ENCODE measurements at places on chromosomes 13 and 19. TPM values are rescaled to one million over a fixed set of nuclear protein-coding genes. Genes with fewer than 3 reads are reported as not detected.

The RAD23A gene
- 55.8 TPM for total RNA-seq

The FCAR gene
- 0.71 TPM for total RNA-seq

The SHC2 gene
- 1.1 TPM for total RNA-seq

The ADGRE3 gene
- total RNA-seq = 0.33 TPM

The CATSPERD gene
- 0.05 TPM for total RNA-seq

DNA sequence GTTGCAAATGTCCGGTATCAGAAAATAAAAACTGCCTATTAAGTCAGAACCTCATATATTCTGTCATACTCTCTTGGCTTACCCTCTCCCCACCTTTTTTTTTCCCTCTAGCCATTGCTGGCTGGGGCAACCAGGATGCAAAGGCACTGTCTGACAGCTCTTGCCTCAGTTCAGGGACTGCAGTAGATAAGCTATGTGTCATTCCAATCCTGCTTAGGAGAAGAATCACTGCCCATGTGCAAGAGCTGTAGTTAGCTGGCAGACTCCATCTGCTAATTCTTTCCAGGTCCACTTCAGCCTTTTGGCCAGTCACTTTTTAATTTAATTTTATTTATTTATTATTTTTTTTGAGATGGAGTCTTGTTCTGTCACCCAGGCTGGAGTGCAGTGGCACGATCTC, 895.6 kb upstream of the SLC10A2 start:
- no peaks in the 10 kb centered on the region for H3K36me3 ChIP-seq
- H3K4me3 ChIP-seq = no peak overlapping the region
- H3K27me3 ChIP-seq = no peaks in the 10 kb centered on the region
- no peak for DNase-seq
- no peaks in the 10 kb centered on the region for H3K4me1 ChIP-seq
- no peak overlapping the region for H3K27ac ChIP-seq

GRCh38 chr13:75376792-75377402, 105.1 kb downstream of the TBC1D4 start:
- H3K27me3 ChIP-seq = no peaks in the 10 kb centered on the region
- no peak for DNase-seq
- H3K27ac ChIP-seq = peak overlapping the region; percentile 58

- H3K27ac ChIP-seq = peak overlapping the region; percentile 83
- H3K36me3 ChIP-seq = peaks cover 6% of the 10 kb centered on the region
- H3K27me3 ChIP-seq = no peaks in the 10 kb centered on the region
Observed at GRCh38 chr13:48411841-48412531, 927 bp downstream of the LPAR6 start.

DNA sequence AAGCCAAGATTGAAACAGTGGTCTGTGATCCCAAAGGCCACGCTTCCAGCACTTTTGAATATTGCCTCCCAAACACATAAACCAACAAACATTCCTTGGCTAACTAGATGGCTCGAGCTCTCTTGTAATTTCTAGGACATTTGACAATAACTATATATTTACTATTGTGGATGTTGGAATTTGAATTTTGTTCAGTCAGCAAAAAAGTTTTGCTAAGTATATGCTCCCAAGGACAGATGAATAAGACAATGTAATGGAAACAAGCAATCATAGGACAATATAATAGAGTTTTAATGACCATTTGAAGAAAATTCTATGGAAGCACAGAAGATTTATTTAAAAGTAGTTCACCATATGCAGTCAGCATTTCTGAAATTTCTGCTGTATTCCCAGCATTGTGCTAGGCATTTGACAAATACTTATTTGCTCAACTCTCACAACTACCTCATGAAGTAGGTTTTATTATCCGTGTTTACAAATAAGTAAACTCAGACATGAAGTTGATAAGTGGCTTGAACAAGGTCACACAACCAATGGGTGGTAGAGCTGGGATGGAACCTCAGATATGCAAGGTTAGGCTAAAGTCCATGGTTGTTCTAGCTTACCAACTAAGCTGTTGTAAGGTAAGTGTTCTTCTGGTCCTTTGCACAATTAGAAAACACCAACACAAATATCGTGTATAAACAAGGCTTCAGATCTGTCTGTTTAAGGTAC, 205.1 kb downstream of the NUFIP1 start:
- no peaks in the 10 kb centered on the region for H3K27me3 ChIP-seq
- no peak overlapping the region for H3K27ac ChIP-seq
- DNase-seq = no peak
- no peak overlapping the region for H3K4me3 ChIP-seq
- H3K4me1 ChIP-seq = no peaks in the 10 kb centered on the region
- no peaks in the 10 kb centered on the region for H3K36me3 ChIP-seq

DNA sequence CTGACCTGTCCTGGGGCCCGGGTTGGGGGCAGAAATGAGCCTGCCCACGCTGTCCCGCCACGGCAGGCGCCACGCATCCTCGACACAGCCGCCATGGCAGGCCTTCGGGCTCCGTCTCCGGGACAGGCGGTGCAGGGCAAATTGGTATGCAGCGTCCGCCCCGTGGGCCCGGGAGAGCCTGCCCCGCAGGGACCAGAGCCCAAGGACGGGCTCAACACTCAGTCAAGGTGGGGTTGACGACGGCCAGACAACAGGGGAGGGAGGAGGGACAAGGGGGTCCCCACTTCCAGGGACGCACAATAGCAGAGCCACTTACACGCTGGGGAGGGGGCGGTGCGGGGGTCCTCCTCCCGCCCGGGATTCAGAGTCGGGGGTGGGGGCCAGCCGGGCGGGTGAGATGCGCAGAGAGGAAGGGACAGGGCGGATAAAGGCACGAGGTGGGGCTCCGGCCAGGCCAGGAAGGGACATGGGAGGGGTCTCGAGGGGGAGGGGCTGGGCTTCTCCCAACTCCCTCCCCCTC, 1.2 kb downstream of the CTXN1 start:
- H3K27me3 ChIP-seq = peaks cover 8% of the 10 kb centered on the region
- peaks cover 22% of the 10 kb centered on the region for H3K36me3 ChIP-seq
- H3K4me3 ChIP-seq = no peak overlapping the region
- H3K27ac ChIP-seq = no peak overlapping the region
- DNase-seq = no peak

DNA sequence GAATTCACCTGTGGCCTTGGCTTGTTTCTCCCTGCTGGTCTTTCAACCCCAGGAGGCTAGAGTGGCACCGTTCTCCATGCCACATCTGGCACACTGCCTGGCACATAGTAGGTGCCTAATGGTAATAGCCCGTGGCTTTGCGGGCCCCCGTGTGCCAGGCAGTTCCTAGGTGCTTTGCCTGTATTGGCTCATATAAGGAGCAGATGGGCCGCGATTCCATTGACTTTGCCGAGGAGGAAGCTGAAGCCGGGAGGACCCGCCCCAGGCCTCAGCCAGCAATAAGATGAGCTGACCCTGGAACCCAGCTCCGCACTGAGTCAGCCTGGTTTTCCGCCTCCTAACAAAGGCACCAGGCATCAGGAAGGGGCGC, 807 bp downstream of the PGLYRP1 start:
- peaks cover 1% of the 10 kb centered on the region for H3K4me1 ChIP-seq
- peaks cover 36% of the 10 kb centered on the region for H3K27me3 ChIP-seq
- H3K27ac ChIP-seq = no peak overlapping the region
- no peaks in the 10 kb centered on the region for H3K36me3 ChIP-seq
- no peak overlapping the region for H3K4me3 ChIP-seq

- DNase-seq = no peak
- no peak overlapping the region for H3K4me3 ChIP-seq
- H3K36me3 ChIP-seq = peaks cover 44% of the 10 kb centered on the region
- H3K27me3 ChIP-seq = no peaks in the 10 kb centered on the region
- no peaks in the 10 kb centered on the region for H3K4me1 ChIP-seq
Observed at GRCh38 chr19:40786060-40787037, 8.3 kb downstream of the RAB4B start.

GRCh38 chr19:40241809-40242384, 15.4 kb upstream of the CCNP start:
- no peak overlapping the region for H3K27ac ChIP-seq
- no peaks in the 10 kb centered on the region for H3K27me3 ChIP-seq
- no peak for DNase-seq
- H3K4me1 ChIP-seq = no peaks in the 10 kb centered on the region
- peaks cover 63% of the 10 kb centered on the region for H3K36me3 ChIP-seq

DNA sequence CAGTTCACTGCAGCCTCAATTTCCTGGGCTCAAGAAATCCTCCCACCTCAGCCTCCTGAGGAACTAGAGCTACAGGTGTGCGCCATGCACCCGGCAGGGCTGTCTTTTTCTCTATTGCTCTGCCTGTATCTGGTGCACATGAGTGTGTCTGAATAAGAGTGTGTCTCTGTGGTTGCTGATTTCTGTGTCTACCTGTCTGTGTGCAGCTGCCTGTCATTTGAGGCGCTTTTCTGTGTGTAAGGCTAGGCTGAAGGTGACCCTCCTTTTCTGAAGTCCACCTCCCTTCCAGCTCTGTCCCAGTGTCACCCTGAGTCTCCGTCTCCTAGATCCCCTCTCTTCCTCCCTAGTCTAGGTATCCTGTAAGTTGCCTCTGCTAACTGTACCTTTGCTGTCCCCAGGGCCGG, 1.5 kb upstream of the PRR12 start:
- H3K4me1 ChIP-seq = peaks cover 38% of the 10 kb centered on the region
- peak overlapping the region; percentile 79 for H3K27ac ChIP-seq

- H3K27me3 ChIP-seq = peaks cover 85% of the 10 kb centered on the region
- H3K27ac ChIP-seq = no peak overlapping the region
Observed at GRCh38 chr19:55080121-55080967, 4.7 kb downstream of the EPS8L1 start.

GRCh38 chr13:39635564-39635963, 19.9 kb upstream of the COG6 start:
- H3K4me1 ChIP-seq = no peaks in the 10 kb centered on the region
- H3K27me3 ChIP-seq = no peaks in the 10 kb centered on the region
- no peak overlapping the region for H3K27ac ChIP-seq
- H3K36me3 ChIP-seq = no peaks in the 10 kb centered on the region
- no peak for DNase-seq

- H3K4me1 ChIP-seq = no peaks in the 10 kb centered on the region
- no peak for DNase-seq
- no peaks in the 10 kb centered on the region for H3K36me3 ChIP-seq
- H3K4me3 ChIP-seq = no peak overlapping the region
- no peaks in the 10 kb centered on the region for H3K27me3 ChIP-seq
Observed at GRCh38 chr19:44525721-44526430, 3.6 kb downstream of the CEACAM20 start.

DNA sequence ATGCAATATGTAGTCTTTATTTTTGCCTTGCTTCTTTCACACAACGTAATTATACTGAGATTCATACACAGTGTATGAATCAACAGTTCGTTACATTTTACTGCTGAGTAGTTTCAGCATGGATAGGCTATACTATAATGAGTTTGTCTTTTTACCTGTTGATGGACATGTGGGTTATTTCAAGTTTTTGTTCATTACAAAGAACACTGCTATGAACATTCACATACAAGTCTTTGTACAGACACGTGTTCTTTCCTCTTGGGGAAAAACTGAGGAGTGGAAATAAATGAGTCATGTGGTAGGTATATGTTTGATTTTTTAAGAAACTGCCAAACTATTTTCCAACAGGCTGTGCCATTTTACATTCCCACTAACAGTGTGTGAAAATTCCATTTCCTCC, 35.1 kb downstream of the ENOX1 start:
- no peak overlapping the region for H3K4me3 ChIP-seq
- no peaks in the 10 kb centered on the region for H3K4me1 ChIP-seq
- no peak overlapping the region for H3K27ac ChIP-seq
- no peaks in the 10 kb centered on the region for H3K27me3 ChIP-seq
- no peak for DNase-seq

- no peaks in the 10 kb centered on the region for H3K4me1 ChIP-seq
- H3K27me3 ChIP-seq = peaks cover 18% of the 10 kb centered on the region
- peak; percentile 26 for DNase-seq
- peak overlapping the region; percentile 72 for H3K4me3 ChIP-seq
- H3K27ac ChIP-seq = peak overlapping the region; percentile 79
- peaks cover 3% of the 10 kb centered on the region for H3K36me3 ChIP-seq
Observed at GRCh38 chr13:80338781-80339562, 2.0 kb downstream of the SPRY2 start.

DNA sequence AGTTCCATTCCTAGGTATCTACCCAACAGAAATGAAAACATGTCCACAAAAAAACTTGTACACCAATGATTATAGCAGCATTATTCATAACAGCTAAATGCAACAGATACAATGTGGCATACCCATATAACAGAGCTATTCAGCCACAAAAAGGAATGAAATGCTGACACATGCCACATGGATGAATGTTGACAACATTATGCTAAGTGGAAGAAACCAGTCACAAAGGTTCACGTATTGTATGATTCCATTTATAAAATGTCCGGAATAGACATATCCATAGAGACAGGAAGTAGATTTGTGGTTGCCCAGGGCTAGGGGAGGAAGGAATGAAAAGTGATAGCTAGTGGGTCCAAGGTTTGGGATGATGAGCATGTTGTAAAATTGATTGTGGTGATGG, 10.8 kb downstream of the CRYL1 start:
- no peaks in the 10 kb centered on the region for H3K27me3 ChIP-seq
- H3K4me3 ChIP-seq = no peak overlapping the region
- peaks cover 4% of the 10 kb centered on the region for H3K36me3 ChIP-seq
- H3K4me1 ChIP-seq = no peaks in the 10 kb centered on the region
- no peak overlapping the region for H3K27ac ChIP-seq

- H3K4me3 ChIP-seq = no peak overlapping the region
- H3K27me3 ChIP-seq = no peaks in the 10 kb centered on the region
- no peak overlapping the region for H3K27ac ChIP-seq
- no peaks in the 10 kb centered on the region for H3K4me1 ChIP-seq
- H3K36me3 ChIP-seq = peaks cover 40% of the 10 kb centered on the region
- no peak for DNase-seq
Observed at GRCh38 chr13:79346300-79346914, 59.6 kb downstream of the RBM26 start.

Data from thymus (tissue), 14 donors.